ENCODE measurements at places on chromosomes 1 and 21.

DNA sequence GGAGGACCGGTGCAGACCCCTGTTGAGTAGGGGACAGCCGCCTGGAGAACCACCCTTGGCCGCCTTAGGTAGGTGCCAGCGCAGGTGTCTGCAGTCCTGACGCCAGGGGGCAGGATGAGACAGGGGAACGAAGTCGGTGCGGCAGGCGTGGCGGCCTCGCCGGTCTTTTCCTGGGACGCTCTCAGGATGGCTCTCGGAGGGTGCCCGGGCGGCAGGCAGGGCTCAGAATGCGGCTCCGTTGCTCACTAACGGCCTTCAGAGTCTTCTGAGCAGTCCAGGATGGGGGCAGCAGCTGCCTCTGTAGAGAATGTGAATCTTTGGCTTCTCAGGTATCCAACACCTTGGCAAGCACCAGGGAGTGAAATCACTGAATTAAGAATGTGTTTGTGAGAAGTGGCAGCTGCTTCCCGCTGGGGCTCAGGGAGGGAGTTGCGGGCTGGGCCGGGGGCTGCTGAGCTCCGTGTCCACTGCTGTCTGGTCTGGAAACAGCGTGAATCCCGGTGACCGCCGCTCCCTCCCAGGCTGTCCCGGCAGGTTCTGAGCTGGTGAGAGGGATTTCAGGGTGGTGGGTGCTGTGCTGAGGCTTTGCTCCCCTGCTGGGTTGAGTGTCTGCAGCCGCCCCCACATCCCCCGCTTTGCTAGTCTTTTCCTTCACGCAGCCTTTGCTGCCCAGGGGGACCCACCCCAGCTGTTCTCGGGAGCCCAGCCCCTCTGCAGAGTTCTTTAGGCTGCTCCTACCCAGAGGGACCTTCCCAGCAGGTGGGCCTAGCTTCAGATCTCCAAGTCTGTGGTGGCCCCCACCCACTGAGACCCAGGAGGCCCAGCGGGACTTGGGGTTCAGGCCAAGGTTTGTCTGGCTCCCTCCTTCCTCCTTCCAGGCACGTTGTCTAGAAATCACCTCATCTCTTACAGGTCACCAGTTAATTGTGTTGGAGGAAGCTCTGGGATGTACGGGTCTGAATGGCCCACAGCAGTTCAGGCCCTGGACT is 11.1 kb upstream of the C1orf174 start:
- DNase-seq, result peak; percentile 75

GRCh38 chr1:197890936-197891335 is 11.5 kb upstream of the C1orf53 start:
- DNase-seq, result no peak

- no peak for DNase-seq
Measured at GRCh38 chr21:43634618-43635017, 24.7 kb downstream of the HSF2BP start.

DNA sequence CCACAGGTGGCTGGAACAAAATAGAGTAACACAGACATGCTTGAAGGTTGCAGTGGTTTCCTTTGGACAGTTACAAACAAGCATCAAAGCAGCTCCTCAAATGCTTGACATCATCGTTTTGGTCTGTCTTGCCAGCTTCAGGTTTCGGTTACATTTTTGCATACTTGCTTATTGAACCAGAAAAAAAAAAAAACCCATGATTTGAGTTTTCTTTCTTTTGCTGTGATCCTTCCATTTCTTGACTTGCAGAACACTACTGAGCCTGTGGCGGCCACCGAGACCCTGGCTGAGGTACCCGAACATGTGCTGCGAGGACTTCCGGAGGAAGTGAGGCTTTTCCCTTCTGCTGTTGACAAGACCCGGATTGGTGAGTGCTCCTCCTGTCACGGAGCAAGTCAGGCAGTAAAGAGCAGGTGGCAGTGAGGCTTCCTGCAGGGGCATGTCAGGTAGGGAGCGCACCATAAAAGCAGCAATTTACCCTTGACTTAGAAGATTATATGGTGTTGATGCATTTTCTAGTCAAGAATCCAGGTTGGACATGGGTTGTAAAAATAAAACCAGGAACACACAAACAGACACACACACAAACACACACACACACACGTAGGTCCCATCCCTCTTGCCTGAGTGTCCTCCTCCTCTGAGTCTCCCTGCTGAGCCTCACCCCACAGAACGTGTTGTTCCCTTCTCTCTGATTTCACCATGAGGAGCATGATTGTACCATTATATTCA is 30.9 kb downstream of the PRDM2 start:
- peak; percentile 69 for DNase-seq

DNA sequence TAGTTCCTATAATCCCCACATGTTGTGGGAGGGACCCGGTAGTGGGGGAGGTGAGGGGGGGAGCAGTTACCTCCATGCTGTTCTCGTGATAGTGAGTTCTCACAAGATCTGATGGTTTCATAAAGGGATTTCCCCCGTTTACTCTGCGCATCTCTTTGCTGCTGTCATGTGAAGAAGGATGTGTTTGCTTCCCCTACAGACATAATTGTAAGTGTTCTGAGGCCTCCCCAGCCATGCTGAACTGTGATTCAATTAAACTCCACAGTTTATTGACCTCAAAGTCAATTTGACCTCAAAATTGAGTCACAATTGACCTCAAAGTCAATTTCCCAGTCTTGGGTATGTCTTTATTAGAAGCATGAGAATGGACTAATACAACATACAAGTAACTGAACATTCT is 19.7 kb downstream of the DPH5 start:
- DNase-seq, result no peak

GRCh38 chr1:52857443-52857842 is 14.9 kb downstream of the ZYG11A start:
- no peak for DNase-seq

GRCh38 chr1:183493540-183494245 is 21.4 kb downstream of the SMG7 start:
- no peak for DNase-seq

DNA sequence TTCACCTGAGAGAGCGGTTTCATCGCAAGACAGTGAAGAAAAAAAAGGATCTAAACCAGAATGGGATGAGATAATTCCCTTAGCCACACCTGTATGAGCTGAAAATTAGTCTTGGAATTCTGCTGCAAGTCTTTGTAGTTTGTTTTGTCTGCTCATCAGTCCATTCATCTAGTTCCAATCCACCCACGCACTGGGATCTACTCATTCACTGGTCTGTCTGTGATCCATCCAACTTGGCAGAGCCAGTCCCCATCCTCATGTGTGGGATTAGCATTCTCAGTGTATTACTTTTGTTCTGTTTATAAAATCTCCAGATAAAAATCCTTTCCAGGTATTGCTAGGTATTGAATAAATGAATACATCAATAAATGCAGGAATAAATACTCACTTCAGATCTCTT is 266.5 kb upstream of the USP24 start:
- DNase-seq, result no peak

GRCh38 chr1:179081687-179082332 is at the start of gene TOR3A:
TSS of gene TOR3A (plus strand) at chr1:179082070. CDS start at chr1:179082129, 59 bp downstream.
- DNase-seq, result peak; percentile 63

GRCh38 chr1:199046618-199047017 is 407.8 kb downstream of the PTPRC start:
- DNase-seq, result no peak

- DNase-seq, result no peak
Measured at GRCh38 chr1:99674115-99675064, 28.5 kb downstream of the PALMD start.

GRCh38 chr1:15526021-15526489 is 593 bp upstream of the DNAJC16 start:
- peak; percentile 19 for DNase-seq

DNA sequence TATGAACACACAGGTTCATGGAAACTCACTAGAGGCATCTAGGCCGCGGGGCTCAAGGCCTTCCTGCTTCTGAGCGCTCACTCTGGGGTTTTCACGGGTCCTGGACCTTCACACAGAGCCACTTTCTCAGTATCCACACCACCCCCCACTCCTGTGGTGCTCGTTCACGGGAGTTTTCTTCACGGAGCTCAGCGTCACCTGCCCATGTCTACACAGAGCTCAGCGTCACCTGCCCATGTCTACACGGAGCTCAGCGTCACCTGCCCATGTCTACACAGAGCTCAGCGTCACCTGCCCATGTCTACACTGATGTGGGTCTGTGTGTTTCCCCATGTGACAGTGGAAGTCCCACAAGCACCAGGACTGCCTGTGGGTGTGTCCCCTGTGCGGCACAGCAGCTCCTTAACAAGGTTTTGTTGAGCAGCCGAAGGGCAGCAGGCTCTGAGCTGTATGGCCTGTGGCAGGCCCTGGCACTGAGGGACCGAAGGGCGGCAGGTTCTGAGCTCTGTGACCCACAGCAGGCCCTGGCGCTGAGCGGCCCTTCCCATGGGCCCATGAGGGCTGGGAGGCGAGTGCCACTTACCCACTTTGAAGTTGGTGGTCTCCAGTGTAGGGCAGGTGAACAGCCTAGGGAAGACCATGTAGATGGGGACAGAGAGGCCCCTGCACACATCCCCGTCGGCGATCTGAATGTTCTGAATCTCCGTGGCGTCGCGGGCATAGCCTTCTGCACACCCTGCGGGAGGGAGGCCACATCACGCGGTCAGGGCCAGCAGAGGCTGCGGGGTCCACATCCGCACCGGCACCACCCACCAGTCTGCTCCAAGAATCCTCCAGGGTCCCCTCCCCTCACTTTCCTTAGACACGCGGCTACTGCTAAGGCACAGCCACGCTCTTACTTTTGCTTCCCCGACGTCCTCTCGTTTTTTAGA is 39.8 kb downstream of the VPS26C start:
- no peak for DNase-seq

DNA sequence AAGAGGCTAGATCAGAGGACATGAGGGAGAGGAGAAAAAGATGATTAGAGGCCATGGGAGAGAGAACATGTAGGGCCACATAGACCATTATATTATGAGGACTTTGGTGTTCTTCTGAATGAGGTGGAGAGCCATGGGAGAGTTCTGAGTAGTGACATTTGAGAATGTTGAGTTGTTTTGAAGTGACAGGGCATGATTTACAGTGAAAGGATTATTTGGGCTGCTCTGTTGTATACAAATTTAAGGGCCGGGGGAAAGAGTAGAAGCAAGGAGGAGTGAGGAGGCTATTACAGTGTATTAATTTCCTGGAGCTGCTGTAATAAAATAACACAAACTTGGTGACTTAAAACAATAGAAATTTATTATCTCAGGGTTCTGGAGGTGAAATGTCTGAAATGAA is 102.5 kb upstream of the RGS4 start:
- DNase-seq, result no peak

GRCh38 chr21:27505516-27505915 is 538.6 kb upstream of the ADAMTS5 start:
- DNase-seq, result no peak

- DNase-seq, result peak; percentile 54
Measured at GRCh38 chr1:24910751-24911650, 19.1 kb downstream of the RUNX3 start.

- DNase-seq, result no peak
Measured at GRCh38 chr1:107141491-107142126, 770 bp downstream of the NTNG1 start.

- DNase-seq, result no peak
Measured at GRCh38 chr1:114690148-114690547, 5.2 kb downstream of the AMPD1 start.

DNA sequence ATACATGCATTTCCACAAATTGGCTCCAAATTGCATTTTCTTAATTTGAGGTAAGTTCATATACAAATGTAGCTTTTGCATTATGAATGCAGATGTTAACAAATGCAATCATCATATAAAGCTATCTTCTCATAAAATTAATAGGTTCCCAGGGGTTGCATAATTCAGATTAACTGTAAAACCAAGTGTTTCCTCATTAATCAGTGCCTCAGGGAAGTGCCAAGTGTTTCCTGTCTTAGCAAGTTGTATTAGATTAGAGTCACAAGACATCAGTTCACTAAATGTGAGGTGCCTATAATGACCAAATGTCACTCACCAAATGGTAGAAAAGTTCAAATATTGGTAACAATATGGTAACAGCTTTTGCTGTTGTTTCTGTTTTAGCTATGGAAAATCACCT is 140.8 kb downstream of the PTGER3 start:
- DNase-seq, result no peak

GRCh38 chr1:191959856-191960255 is 198.4 kb upstream of the RGS18 start:
- DNase-seq, result no peak

DNA sequence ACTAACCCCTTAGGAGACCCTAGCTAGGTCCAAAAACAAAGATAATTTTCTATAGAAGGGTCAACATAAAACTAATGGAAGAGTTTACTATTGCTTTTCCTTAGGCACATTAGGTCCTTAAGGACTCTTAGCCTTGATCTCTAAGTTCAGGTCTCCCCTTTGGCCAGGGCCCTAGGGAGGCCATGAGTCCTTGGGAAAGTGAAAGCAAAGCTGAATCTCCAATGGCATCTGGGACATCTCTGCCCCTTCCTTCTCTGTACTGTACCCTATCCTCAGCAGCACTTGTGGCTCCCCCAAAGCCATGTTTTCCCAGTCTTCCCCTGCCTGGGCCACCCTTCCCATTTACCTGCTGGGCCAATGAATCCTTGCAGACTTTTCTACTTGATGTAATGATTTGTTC is 14.3 kb downstream of the IER5 start:
- no peak for DNase-seq

All from activated CD4-positive, alpha-beta T cell treated with anti-CD3 and anti-CD28 coated beads for 4 hours (primary cell).